NCI-H460 (cell line): ENCODE measurements at places on chromosomes 1 and 21. TPM values are rescaled to one million over a fixed set of nuclear protein-coding genes. Genes with fewer than 3 reads are reported as not detected.

DNA sequence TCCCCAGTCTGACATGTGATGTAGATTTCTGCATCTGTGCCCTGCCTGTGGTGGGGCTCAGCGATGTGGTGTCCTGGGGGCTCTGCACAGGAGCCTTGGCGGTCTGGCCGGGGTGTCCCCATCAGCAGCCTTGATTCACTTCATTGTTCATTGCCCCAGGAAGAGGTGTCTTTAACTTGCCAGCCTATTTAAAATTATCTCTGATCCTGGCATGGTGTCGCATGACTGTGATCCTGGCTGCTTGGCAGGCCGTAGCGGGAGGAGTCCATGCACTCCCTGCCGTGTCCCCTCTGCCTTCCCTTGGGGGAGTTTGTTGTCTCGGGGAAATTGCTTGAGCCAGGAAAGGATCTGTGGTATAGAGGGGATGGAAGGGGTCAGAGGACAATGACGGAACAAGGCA is 59.9 kb downstream of the TRIM11 start:
- DNase-seq = no peak

DNA sequence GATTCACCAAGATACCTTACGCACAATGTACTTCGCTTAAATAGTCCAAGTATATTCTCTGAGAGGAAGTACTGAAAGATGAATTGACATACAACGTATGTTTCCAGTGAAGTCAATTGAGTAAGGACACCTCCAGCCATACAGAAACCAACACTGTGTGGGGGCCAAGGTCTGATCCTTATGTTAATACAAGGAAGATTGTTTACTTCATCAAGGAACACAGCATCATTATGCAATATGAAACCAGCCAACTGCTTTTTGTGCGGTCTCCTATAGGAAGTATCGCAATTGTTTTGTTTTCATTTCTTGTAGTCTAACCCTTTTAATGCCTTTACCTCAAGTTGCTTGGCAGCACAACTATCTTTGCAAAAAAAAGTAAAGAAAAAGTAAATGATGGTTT is 28.2 kb upstream of the TEKT2 start:
- DNase-seq = no peak

DNA sequence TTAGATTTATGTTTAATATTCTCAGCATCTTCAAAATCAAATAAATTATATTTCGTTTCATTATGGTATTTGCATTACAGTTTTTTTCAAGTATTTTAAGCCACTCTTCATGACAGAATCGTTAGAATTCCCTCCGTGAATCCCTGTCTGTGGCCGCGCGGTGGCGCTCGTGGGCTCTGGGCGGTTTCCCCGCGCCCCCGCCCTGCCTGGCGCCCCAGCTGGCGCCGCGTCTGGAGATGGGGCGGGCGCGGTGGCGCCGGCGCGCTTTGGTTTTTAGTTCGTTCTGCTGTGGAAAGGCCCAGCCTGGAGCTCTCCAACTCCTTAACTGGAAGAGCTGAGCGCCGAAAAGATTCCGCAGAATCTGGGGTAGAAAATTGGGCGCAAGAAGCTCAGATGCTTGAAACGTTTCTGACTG is 25.7 kb downstream of the PRMT2 start:
- no peak for DNase-seq

The KCNN3 gene
- 0.40 and 0.61 TPM in 2 replicates for total RNA-seq

DNA sequence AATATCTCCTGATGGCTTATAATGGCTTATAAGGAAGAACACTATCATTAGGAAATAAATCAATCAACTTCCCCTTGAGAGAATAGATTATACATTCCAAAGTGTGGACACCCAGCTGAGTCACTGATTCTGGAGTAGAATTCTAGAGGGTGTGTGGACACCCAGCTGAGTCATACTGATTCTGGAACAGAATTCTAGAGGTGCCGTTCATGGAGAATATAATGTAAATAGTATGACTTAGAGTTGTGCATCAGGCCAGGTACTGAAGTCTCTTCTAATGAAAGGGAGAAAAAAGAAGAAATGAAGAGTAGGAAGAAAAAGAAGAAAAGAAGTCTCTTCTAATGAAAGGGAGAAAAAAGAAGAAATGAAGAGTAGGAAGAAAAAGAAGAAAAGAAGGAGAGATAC is 2.4 kb upstream of the USP33 start:
- DNase-seq = peak; percentile 51

DNA sequence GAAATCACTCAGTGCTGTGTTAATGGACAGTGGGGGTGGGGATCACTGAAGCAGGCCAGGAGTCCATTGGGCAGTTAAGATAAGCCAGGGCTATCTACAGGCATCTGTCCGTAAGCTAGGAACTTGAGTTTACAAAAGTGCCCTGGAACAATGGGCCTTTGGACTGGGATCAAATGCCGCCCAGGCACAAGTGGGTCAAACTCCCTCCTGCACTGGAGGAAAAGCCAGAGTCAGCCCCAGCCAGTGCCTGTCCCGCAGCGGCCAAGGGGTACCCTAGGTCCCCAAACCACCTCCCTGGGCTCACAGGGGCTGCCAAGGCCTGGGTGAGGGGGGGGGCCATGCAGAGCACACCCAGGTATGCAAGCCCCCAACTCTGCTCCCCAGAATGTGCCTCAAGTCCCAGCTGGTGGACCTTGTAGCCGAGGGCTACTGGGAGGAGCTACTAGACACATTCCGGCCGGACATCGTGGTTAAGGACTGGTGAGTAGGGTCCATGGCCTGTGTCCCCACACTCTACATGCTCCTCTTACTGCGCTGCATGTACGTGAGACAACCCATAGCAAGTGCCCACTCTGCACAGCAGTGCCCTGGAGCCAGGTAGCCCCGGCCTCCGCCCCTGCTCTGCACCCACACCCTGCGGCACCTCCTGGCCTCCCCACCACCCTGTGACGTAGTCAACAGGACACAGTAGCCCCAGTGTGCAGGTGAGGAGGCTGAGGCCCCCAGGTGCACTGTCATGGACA is 7.7 kb downstream of the FBXO6 start:
- DNase-seq = no peak

- peak; percentile 61 for DNase-seq
Measured at GRCh38 chr1:218498056-218498938, 153.2 kb downstream of the TGFB2 start.

DNA sequence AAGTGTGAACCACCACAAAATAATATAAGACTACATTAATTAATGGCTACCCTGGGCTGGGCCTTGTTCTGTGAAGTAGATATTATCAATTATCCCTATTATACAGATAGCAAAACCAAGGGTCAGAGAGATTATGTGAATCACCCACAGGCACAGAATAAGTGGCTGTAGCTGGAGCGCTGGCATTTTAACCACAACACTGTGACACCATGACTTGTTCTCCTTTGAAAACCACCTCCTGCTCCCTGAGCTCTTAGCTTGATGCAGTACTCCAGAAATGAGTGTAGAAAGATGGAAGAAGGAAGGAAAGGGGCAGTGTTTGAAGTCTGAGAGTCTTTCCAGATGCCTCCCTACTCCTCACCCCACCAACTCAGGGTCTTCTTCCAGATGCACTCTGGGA is 29.5 kb upstream of the JUN start:
- DNase-seq = no peak

- peak; percentile 6 for DNase-seq
Measured at GRCh38 chr1:89065079-89065868, at the start of gene GBP1. TSS of gene GBP1 (minus strand) at chr1:89065208. CDS start at chr1:89063234, 1,974 bp downstream.

The F3 gene
- total RNA-seq = 3.8 and 4.2 TPM in 2 replicates

GRCh38 chr1:23555986-23556634 is 3.2 kb downstream of the ID3 start:
- no peak for DNase-seq

DNA sequence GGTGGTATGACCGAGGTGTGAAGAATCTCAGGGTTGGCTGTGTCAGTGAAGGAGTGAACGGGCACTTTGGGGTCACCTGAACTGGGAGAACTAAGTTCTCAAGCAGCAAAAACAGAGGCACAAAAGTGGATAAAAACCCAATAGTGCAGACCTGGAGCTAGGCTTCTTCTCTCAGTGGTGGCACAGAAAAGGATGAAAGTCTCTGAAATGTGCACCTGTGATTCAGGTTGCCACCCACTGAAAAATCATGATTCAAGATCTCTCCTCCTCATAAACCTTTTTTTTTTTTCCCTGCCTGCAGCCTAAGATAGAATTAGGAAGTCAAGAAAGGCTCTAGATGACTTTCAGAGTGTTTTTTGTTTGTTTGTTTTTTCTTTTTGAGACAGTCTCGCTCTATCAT is 304.8 kb downstream of the KIF26B start:
- no peak for DNase-seq

GRCh38 chr1:225817611-225818061 is 7.7 kb downstream of the EPHX1 start:
- DNase-seq = peak; percentile 99

DNA sequence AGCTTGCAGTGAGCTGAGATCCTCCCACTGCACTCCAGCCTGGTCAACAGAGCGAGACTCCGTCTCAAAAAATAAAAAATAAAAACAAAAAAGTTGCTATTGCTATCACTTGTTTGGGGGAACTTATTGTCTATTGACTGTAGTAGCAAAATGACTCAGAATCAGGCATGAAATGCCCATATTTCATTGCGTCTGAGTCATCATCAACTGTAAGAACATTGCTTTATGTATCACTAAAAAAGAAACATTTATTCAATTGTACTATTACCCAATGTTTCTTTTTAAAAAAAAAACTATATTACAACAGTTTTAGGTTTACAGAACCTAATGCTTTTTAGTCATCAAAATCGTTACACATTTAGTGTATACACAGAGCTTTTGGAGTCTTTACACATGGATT is 91.0 kb upstream of the FMN2 start:
- DNase-seq = no peak

GRCh38 chr1:106798991-106799390 is 257.5 kb upstream of the PRMT6 start:
- no peak for DNase-seq

DNA sequence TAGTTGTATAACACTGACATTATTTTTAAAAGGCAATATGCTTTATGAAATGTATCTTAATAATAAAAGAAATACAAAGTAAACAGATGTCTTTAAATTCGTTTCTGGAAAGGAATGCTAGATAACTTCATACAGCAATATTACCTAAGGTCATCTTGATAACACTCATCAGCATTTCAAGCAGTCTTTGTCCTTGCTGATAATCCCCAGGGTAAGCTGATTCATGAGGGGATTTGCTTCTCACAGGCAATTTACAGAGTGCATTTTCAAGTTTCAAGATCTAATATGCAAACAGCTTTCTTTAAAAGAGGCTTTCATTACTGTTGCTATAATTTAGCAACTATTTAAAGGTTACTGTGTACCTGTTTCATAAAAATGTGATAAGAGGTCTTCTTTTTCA is 75.2 kb upstream of the NEK2 start:
- no peak for DNase-seq

DNA sequence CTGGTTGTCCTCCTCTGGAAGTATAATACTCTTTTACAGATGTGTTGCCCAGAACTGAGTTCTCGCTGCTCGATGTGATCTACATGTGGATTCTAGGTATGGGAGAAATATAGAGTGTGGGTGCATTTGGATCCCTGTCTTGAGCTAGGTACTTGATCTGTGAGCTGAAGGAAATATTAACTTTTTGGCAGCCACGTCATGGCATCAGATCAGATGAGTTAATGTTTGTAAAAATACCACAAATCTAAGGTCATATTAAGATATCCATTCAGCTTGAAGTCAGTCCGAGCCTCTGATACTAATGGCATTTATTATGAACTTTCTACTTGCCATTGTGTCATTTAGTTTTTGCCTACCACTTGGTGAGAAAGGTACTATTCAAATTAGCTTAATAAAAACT is 24.6 kb downstream of the MAPKAPK2 start:
- DNase-seq = no peak

The ARHGEF10L gene
- total RNA-seq = 3.3 and 3.8 TPM in 2 replicates

The C1orf198 gene
- 30.8 and 32.7 TPM in 2 replicates for total RNA-seq
